NCI-H187 (cell line): ENCODE measurements at places on chromosomes 7 and 10.
A peak's percentile ranks its signal among the peaks of the same experiment; 100 is the strongest.

DNA sequence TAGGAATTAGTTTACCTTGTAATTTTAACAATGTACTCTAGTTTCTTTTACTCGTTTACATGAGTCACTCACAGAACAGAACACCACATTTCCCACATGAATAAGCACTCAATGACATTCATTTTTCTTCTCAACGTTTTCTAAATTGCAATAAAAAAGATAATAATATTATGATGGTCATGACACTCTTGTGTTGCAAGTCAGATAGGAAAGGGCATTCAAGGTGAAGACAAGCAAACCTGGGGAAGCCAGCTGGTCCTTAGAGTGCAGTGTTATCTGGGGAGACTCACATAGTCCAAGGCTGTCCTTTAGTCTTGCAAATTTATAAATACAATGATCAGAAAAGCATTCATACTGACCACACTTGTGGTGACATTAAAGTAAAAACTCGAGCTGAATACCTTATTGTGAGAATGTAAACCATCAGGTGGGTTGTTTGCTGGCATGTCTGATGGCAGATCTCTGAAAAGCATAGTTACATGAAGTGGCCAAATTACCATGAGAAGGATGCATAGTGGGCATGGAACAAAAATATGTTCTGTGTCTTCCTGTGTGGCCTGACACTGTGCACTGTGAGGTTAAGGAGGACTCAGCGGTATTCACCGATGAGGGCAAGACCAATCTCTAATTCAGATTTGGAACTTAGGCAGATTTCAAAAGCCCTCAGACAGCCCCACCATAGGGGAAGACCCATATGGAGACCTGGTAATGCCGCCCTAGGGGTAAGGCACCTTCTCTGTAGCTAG lies 158.9 kb upstream of the ASAH2 start:
- no peak for DNase-seq

GRCh38 chr7:78296046-78296597 lies 497.5 kb downstream of the PHTF2 start:
- DNase-seq, result no peak

DNA sequence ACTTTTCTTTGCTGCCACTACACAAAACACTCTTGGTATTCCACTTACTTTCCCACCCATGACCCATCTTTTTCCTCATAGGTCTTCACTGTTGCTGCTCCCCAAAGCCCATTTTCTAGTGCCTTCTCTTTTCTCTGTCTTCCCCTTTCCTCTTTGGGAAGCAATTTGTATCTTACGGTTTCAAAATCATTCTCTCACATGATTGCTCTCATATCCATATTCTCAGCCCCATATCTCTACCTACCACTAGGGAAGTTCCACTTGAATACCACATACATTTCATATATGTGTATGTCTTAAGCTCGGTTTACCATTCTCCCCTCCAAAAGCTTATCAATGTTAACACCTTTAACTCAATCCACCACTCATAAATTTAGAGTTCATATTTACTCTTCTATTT lies 3.2 kb upstream of the UBE2D1 start:
- no peak for DNase-seq

GRCh38 chr10:57351076-57351475 lies 916.6 kb downstream of the IPMK start:
- DNase-seq, result no peak

DNA sequence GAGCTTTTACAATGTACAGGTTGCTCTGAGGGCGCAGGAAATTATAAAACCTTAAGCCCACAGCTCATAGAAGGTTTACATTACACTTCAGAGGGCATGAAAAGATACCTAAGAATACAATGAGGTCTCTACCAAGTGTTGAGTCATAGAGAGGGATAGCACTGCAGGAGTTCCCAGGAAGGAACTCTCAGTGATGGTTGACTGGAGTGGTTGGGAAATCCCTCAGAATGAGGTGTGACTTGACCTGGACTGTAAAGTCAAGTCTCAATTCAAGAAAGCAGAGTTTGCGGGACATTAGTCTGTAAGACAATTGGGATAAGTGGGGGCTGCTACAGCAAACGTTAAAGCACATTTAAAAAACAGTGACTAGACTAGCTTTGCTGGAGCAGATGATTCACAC lies 21.9 kb downstream of the TNKS2 start:
- no peak for DNase-seq

GRCh38 chr10:63137306-63137705 lies 4.2 kb downstream of the NRBF2 start:
- no peak for DNase-seq

GRCh38 chr7:32177232-32177631 lies 107.0 kb upstream of the PDE1C start:
- no peak for DNase-seq

- no peak for DNase-seq
These were observed 19.0 kb upstream of the COL1A2 start for GRCh38 chr7:94375691-94376090.

- DNase-seq, result no peak
These were observed 152.1 kb upstream of the RHOBTB1 start for GRCh38 chr10:61096056-61096455.

- no peak for DNase-seq
These were observed 5.5 kb downstream of the DNAJB9 start for GRCh38 chr7:108575156-108575555.

- DNase-seq, result peak; percentile 49
These were observed 7.3 kb upstream of the OR2A2 start for GRCh38 chr7:144102041-144102440.

- peak; percentile 13 for DNase-seq
These were observed 161.4 kb downstream of the ELMO1 start for GRCh38 chr7:37287131-37287855.

- no peak for DNase-seq
These were observed 1.1 kb downstream of the REEP3 start for GRCh38 chr10:63522277-63522687.

- DNase-seq, result no peak
These were observed 24.1 kb upstream of the CHST15 start for GRCh38 chr10:124117511-124117785.

- no peak for DNase-seq
These were observed 231.3 kb upstream of the SHH start for GRCh38 chr7:156043416-156044178.

GRCh38 chr7:95172420-95172819 lies 151.9 kb downstream of the PON1 start:
- DNase-seq, result no peak

DNA sequence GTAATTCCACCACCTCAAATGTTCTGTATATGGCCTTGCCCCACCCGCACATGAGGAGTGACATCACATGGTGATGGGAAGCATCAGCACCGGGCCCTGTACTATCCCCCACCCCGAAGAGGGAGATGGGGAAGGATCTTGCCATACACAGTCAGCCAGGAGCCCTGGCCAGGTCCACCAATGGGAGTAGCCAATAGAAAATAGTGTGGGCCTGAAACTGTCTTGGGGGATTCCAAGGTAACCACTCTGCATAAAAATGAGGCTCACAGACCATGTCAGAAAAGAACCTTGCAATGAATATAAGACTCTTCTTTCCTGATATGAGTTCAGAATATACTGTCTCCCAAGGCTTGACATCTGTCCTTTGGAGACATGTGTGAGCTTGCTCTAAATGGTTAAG lies 51.1 kb downstream of the ADRB1 start:
- no peak for DNase-seq

DNA sequence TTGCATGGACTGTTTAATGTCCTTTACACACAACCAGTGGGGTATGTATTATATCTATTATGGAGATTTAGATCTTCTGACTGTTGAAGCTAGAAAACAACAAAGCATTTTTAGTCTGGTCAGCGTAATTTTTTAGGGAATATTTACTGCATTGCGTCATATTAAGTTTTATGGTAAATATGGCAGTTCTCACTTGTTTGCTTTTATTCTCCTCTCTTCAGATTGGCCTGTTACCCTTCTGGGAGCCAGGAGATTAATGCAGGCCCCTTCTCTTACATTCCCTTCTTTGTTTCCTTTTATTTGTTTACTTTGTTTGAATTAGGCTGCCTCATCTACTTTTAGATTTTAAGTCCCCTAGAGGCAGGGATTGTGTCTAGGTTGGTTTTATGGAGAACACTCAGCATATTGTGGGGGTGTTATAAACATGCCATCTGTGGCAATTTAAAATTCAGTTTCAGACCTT lies 13.8 kb downstream of the UBE2D1 start:
- DNase-seq, result no peak

GRCh38 chr10:88672041-88672440 lies 7.8 kb downstream of the LIPF start:
- no peak for DNase-seq

GRCh38 chr10:124997771-124998623 lies 56.1 kb downstream of the ZRANB1 start:
- DNase-seq, result no peak

DNA sequence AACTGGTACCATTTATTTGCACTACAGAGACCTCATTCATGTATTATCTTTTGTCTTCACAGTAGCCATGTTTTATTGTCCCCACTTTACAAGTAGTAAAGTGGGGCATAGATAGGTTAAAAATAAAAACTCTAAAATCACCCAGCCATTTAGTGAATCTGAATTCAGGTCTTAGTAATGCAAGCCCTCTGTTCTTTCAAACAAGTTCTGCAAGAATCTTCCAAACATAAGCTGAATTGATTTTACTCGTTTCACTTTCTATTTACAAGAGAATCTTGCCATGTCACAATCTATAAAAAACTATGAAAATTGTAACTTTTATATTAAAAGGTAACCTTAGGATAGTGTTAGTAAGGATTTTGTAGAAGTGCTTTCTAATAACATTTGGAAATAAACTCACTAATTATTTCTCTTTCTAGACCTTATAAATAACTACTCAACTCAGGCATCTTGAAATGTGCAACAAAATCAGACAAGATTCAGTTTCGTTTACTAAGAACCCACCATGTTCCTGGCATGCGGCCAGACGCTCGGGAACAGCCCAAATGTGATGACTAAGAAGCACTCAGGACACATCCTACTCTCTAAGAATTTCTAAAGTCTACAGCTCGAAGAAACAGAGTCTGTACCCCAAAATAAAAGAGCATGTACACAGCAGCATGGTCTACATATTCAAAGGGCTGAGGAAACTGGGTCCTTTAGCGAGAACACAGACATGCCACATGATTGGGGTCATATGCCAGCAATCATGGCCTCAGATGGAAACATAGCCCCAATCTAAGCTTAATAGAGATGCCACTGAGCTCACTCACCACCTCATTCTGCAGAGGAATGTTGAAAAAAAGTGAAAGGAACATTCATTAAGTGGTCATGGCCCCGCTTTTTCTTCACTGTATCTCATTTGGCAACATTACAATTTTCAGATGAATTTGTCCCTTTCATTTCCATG lies 167.6 kb downstream of the AMPH start:
- no peak for DNase-seq
